ENCODE measurements at places on chromosomes 1 and 21.

- DNase-seq = peak; percentile 74
Measured at GRCh38 chr1:23098463-23099170, 70.0 kb downstream of the LUZP1 start.

DNA sequence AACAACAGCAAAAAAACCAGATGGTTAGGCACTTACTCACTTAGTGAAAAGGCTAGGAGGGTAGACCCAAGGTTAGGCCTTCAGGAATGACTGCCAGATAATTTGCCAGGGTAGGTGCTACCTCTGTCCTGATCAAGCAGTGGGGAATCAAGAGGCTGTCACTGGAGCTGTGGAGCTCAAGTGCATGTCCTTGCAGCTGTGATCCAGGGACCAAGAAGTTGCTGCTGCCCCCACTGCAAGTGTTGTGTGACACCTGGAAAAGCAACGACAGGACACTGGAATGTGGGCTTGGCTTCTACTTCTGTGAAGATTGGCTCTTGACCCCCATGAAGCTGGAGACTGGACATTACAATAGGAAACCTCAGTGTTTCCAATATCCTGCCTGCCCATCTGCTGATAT lies 72.1 kb downstream of the PEX14 start:
- peak; percentile 45 for DNase-seq

- no peak for DNase-seq
Measured at GRCh38 chr1:86860020-86860419, 53.9 kb downstream of the SELENOF start.

DNA sequence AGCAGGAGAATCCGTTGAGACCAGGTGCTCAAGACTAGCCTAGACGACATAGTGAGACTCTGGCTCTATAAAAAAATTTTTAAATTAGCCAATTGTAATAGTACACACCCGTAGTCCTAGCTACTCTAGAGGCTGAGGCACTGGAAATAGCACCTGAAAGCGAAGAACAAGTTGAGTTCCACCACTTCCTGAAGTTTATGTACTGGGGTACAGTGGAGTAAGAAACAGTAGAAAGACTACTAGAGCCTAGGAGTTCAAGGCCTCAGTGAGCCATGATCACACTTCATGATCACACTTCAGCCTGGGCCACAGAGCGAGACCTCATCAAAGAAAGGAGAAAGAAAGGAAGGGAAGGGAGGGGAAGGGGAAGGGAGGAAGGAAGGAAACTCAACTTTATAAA lies 19.8 kb downstream of the RSBN1 start:
- DNase-seq = no peak

DNA sequence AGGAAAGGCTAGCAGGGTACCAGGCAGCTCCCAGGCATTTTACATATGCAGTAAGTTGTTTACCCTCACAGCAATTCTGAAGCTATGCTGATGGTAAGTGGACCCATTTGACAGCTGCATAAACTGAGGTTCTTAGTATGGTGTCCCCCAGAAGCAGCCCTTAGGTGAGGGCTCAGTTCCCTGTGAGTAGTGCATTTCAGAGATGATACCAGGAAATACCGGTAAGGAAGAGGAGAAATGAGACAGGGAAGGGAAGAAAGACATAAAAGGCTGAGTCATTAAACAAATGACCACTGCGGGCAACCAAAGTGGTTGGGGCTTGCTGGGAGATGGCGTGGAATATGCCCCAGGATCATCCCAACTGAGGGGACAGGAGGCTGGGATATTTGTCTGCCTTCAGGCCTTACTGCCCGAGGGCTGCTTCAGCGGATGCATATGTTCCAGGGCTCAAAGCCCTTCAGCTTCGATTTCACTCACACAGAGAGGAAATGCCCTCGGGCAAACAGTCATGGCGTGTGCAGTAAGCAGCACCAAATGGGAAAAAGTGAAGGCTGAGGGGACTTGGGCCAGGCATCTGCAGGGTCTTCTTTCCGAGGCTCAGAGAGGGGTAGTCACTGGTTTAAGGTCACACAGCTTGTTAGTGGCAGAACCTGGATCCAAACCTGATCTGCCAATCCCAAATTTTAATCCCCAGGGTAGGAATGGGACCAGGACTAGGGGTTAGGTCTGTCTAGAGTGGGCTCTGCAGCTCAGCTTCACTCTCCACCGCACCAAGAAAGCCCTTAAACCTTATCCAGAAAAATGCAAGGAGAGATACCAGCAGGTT lies 133.7 kb upstream of the RUNX3 start:
- DNase-seq = peak; percentile 13

DNA sequence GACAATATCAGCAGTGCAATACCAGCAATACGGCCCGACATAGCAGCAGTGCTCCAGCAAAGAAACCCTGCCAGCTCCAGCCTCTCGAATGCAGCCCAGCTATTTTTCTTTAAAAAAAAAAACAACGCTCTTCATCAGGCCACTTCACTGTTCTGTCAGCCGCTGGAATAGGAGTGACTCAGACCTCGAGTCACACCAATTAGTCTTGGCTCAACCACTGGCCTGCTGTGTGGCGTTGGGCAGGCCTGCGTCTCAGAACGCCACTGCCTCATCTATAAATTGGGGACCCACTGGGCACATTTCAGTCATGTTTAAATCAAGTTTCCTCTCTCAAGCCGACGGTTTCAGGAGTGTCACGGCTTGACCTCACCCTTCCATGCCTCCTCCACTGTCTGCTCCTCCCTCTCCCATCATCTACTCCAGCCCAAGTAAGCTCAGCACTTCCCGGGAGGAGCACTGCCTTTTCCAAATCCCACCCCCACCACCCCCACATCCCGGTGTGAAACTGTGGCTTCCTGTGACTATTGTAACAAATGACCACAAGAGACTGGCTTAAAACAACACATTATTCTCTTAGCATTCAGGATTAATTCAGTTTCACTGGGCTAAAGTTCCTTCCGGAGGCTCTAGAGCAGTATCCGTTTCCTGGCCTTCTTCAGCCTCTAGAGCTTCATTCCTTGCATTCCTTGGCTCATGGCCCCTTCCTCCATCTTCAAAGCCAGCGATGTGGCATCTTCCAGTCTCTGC lies 71.9 kb upstream of the EFHD2 start:
- peak; percentile 74 for DNase-seq

DNA sequence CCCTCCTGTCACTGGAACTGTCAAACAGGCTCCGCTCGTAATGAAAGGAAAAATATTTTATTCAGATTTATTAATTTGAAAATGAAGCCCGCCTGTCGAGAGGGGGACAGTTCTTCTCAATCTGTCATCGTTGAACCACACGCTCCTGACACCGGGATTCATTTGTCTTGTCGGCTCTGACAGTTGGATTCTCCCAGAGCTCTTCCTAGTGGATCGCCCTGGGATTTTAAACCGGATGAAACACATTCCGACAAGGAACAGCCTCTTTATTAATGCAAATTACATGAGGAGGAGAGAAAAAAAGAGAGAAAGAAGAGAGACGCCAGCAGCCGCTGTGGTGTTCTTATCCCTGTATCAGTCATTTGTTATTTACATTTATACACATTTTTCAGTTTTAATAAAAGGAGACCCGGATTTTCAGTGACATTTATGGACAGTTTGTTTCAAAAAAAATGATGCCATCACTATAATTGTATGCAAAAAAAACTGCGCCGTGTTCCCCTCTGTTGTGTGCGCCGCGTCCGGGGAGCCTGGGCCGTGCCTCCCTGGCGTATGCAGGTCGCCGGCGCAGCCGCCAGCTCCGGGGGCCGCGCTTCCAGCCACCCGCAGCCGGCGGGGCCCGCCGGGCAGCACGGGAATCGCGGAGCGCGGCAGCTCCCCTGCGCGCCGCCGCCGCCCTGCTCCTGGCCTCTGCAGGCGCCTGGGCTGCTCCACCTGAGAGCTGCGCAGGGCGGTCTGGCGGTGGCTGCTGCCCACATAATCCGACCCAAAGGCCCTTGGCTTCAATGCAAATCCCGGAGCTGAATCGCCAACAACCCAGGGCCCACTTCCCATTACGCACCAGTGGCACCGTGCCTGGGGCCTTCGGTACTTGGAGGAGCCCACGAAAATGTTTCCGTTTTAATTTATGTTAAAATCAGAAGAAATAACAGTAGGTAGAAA lies 237.9 kb upstream of the PBX1 start:
- DNase-seq = peak; percentile 17

DNA sequence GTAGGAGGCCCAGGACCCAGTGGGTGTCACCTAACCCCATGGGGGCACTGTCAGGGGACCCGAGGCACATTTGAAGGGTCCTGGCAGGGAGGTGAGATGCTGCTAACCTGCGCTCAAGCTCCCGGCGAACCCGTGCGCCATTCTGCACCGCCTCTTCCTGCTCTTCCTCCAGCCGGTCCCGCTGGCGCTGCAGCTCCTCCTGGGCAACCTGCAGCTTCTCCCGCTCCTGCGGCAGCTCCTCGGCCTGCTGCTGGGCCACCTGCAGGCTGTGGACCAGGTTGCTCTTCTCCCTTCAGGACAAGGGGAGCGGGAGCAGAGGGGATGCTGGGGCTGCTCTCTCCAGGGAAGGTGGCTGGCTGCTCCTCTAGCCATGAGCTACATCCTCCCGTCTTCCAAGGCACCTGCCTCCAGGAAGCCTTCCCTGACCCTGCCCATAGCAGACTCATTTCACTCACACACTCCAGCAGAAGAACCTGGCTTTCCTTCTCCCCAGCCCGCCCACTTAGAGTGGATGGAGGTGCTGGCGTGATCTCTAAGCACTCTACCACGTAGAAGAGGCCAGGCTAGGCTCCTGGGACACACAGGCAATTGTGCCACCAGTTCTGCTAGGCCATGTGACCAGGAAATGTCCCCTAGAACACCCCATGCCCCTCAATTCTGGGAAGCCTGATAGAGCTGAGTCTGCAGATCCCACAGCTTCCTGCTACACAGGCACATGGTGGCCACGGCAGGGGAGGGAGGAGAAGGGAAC lies 15.2 kb upstream of the NBPF1 start:
- DNase-seq = no peak

- DNase-seq = no peak
Measured at GRCh38 chr21:31686272-31686915, 26.9 kb downstream of the SOD1 start.

DNA sequence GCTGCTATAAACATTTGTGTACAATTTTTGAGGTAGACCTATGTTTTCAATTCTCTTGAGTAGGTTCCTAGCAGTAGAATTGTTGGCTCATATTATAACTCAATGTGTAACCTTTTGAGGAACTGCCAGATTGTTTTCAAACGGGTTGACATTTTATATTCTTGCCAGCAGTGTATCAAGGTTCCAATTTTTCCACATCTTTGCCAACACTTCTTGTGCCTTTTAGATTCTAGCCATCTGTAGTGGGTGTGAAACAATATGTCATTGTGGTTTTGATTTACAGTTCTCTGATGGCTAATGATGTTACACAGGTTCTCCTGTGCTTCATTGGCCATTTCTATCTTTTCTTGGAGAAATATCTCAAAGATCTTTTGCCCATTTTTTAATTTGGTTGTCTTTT lies 36.4 kb downstream of the MAP3K7CL start:
- DNase-seq = no peak

GRCh38 chr21:35520856-35521255 lies 471.8 kb upstream of the RUNX1 start:
- no peak for DNase-seq

GRCh38 chr1:220239966-220240365 lies 32.3 kb downstream of the RAB3GAP2 start:
- no peak for DNase-seq

- no peak for DNase-seq
Measured at GRCh38 chr1:224180783-224181452, 2.1 kb upstream of the DEGS1 start.

- no peak for DNase-seq
Measured at GRCh38 chr1:3062616-3063378, 6.2 kb upstream of the PRDM16 start.

DNA sequence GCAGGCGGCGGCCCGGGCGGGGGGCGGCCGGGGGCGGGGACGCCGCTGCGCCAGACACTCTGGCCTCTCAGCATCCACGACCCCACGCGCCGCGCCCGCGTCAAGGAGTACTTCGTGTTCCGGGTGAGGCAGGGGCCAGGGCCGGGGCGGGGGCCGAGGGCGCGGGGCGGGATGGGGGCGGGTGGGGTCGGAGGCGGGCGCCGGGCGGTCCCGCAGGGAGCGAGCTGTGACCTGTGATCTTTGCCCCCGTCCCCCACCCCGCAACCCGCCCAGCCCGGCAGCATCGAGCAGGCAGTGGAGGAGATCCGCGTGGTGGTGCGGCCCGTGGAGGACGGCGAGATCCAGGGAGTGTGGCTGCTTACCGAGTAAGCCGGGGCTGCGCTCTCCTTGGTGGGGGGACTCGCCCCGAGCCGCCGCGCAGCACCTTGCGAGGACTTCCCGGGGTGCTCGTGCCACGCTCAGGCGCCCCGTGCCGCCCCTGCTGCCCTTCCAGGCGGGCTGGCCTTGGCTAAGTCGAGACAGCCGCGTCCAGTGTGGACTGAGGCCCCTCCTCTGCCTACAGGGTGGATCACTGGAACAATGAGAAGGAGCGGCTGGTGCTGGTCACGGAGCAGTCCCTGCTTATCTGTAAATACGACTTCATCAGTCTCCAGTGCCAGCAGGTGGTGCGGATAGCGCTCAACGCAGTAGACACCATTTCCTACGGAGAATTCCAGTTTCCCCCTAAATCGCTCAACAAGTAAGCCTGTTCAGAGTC lies 514 bp downstream of the TPRG1L start:
- peak; percentile 50 for DNase-seq

- DNase-seq = peak; percentile 54
Measured at GRCh38 chr21:17612023-17612564, 607 bp downstream of the BTG3 start.

- DNase-seq = peak; percentile 67
Measured at GRCh38 chr1:19704247-19705113, 39.8 kb downstream of the HTR6 start.

DNA sequence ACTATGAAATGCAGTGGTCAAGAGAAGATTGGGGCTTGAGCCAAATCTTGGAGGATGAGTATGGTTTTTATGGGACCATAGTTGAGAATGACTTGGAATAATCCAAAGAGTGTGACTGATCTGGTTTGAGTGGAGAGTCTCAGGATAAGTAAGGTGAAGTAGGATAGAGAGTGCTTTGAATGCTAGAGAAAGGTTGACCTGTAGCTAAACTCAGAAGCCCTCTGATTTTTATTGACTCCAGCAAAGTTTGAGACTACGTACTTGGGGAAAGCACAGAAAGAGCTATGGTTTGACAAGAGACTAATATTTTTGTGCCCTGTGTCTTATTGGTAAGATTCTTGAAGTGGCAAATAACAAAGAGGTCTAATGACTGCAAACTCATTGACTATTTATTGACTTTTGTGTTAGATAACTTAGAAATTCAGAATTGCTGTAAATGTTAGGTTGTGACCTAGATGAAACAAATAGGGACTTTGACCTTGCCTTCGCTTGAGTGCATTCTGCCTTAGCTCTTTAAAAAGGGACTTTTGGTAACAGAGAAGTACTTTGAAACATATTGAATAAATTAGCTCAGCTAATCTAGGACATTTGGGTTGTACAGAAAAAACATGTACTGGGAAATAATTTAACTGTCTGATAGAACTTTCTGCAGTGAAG lies 35.1 kb downstream of the UAP1 start:
- DNase-seq = no peak

GRCh38 chr1:8926707-8927694 lies 18.7 kb upstream of the CA6 start:
- DNase-seq = no peak

GRCh38 chr1:6322161-6322560 lies 61.3 kb upstream of the GPR153 start:
- DNase-seq = no peak

GRCh38 chr1:63041660-63042059 lies 257.7 kb downstream of the ATG4C start:
- DNase-seq = no peak
